ENCODE measurements at places on chromosomes 16 and 17.

DNA sequence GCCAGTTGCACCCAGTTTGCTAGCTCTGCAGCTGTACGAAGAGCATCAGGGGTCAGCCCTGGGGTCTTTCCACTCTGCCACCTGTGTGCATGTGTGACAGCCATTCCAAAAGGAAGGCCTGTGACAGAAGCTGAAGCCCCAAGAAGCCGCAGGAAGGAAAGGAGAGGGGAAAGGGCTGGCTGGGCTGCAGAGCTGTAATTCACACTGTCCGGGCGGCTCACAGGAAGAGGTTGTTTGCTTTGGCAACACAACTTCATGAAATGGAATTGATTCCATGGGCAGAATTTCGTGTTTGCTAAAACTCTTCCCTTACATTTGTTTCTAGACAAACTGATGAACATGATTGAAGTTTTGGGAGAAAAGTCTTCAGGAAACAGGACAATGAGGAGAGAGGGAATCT is 14.8 kb downstream of the TMEM204 start:
- DNase-seq: no peak

DNA sequence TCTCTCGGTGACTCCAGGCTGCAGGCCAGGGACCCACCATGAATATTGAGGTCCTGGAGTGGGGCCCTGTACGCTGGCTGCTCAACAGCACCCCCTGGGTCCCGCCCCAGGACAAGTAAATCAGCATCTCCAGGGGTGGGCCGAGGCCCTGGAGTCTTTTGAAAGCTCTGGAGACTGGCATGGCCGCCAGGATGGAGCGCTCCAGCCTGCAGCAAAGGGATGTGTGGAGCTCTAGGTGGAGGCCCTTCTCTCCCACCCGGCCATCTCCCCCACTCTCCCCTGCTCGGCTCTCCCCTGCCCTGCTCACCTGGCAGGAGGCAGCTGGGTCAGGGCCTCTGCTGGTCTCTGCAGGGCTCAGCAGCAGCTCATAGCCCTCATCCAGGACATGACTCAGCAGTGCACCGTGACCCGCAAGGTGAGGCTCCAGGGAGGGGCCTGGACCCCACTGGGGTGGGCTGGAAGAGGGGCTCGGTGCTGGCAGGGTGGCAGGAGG is 16.6 kb downstream of the SGSH start:
- DNase-seq: no peak

- no peak for DNase-seq
Measured at GRCh38 chr16:75106351-75107274, 10.0 kb downstream of the LDHD start.

DNA sequence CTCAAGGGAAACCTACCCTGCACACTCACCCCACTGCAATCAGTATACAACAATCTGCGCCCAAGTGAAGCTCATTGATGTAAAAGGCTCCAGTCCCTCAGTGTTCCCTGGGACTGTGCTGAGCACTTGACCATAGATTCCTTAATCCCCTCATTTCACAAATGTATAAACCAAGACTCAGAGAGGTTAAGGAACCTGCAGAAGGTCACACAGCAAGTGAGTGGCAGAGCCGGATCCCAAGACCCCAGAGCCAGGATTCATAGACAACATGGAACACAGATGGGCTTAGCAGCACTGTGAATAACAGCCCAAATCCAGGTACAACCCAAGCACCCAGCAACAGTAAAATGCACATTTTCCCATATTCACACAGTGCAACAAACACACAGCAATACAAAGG is 225.7 kb downstream of the C16orf78 start:
- DNase-seq: no peak

DNA sequence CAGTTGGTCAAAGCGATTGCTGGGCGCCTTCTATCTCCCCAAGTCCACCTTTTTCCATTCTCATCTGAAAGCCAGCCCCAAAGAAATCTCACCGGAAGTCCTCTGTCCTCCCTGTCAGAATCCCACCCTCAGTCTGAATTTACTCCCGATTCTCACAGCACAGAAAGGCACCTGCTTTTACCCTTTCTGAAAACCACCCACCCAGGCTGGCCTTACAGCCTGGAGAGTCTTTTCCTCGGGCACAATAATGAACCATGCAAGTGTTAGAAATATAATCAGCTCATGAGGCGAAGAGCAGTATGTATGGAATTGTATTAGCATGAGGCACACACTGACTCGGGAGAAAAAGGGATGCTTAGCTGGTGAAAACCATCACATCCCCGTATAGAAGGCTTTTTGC is 1.2 kb upstream of the ZFHX3 start:
- DNase-seq: no peak

- no peak for DNase-seq
Measured at GRCh38 chr16:66578651-66579531, at the start of gene CMTM2. CMTM2 (plus strand) TSS chr16:66579463; CDS start chr16:66579608, 145 bp downstream.

- DNase-seq: no peak
Measured at GRCh38 chr16:76883076-76883475, 307.9 kb upstream of the MON1B start.

DNA sequence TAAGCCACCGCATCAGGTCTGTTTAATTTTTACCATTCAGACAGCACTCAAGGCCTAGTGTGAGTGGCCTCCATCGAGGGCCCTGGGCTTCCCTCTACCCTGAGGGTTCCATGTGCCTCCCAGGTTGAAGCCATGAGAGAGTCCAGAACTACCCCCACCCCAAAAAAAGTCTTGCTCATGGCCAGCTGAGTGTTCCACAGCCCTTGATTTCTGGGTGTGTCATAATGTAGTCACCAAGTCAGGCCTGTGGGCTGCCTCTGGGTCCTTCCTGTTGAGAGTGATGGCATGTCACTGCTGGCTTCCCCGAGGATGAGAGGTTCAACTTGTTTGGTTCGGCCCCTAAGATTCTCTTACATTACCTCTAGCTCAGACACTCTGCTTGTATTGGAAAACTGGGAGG is 100.6 kb downstream of the PITPNC1 start:
- DNase-seq: no peak

- no peak for DNase-seq
Measured at GRCh38 chr17:17684906-17685774, 3.9 kb downstream of the RAI1 start.

DNA sequence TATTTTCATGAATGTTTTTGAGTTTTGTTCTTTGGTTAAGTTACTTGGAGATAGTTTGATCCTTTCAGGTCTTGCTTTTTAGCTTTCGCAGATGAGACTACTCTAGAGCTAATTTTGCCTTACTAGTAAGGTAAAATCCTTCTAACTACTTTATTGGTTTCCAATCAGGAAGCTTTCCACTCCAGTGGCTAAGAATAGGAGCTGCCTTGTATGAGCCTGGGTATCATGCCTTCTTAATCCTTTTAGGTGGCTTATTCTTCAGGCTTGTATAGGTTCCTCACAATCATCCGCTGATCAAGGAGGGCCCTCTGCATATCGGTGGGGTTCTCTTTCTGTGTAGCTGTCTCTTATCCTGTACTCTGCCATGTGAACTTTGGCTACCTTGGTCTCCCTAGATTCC is 53.7 kb downstream of the MAP2K4 start:
- no peak for DNase-seq

DNA sequence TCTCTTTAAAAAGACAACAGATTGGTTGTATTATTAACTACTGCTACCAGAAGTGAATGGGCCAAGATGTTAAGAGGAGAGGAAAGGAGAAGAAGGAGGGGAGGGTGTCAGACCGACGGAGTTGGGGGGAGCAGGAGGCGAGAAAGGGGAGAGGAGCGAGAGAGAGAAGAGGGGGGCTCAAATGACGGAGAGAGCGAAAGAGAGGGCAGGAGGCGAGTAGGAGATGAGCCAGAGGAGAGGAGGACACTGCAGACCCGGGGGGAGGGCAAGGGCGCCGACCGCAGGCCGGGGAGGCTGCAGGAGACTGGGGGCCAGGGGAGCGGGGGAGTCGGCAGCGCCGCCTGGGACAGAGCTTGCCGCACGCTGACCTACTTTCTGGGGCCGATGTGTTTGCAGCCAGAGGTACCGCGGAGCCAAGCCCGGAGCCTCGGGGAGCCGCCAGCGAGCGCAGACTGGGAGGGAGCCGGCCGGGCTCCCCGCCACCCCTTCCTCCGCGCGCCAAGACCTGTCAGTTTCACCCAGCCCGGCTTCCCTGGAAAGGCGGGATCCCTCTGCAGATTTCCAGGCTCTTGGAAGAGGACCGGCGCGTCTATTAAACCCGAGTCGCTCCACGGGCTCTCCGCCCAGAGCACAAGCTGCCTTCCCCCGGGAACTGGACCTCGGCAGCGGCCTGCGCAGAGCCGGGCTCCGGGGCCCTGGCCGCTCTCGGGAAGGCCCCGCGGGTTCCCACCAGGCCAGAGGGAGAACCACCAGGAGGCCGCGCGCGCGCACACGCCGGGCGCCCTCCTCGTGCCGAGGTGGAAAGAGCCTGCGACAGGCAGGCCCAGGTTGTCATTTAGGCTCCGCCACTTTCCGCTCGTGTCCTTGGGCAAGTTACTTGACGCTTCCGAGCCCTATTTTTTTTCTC is 74.6 kb downstream of the CMC2 start:
- no peak for DNase-seq

DNA sequence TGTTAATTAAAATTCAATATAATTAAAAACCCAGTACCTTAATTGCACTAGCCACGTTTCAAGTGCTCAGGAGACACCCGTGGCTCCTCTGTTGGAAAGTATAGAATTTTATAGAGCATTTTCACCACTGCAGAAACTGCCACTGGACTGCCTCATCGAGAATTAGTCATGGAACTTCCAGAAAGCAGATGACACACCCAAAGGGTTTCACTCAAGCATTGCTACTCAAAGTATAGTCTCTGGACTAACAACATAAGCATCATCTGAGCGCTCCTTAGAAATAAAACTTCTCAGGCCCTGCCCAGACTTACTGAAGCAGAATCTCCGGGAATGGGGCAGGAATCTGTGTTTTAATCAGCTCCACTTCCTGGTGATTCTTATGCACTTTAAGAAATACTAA is 63.5 kb upstream of the GPR139 start:
- DNase-seq: no peak

DNA sequence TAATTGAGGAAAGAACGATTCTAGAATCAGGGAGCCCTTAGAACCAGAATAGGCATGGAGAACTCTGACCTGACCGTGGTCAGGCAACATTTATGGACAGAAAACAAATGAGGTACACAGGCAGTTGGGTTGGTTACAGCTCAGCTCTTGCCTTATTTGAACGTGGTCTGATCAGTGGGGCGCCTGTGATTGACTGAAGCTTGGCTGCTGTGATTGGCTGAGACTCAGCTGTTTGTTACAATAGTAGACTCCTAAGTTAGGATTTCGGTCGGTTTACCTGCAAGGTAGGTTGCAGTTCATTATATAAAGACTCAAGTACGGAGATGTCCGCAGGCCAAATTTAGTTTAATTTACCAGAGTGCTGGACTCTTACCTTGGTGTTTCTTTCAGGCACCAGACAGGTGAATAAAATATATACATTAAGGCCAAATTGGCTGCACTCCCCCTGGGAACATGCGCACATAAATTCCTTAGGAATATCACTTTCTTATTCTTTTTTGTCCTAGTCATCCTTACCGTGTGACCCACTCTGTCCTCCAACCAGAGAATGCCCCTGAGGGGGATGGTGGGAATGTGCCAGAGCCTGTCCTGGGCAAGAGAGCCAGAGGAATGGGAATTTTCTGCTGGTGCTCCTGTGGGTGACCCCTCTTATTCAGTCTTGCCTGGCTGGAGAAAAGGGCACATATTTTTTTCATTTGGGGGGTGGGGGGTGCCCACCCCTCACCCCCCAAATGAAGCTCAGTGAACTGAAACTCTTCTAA is 7.5 kb upstream of the CSNK2A2 start:
- no peak for DNase-seq

DNA sequence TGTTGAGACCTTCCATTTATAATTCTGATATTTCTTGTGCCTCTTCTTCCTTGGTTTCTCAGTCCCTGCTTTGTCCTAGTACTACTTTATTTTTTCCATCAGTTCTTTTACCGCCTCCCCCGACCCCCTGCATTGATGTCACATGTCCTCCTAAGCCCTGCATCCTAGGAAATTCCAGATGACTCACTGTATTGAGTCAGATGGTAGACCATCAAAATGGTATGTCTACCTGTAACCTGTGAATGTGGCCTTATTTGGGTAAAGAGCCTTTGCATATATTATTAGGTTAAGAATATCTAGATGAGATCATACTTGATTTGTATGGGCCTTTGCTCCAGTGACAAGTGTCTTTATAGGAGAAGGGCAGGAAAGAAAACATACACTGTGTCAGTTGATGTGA is 515.3 kb upstream of the CA10 start:
- no peak for DNase-seq

- DNase-seq: peak; percentile 14
Measured at GRCh38 chr16:4317532-4318450, 1.9 kb downstream of the GLIS2 start.

DNA sequence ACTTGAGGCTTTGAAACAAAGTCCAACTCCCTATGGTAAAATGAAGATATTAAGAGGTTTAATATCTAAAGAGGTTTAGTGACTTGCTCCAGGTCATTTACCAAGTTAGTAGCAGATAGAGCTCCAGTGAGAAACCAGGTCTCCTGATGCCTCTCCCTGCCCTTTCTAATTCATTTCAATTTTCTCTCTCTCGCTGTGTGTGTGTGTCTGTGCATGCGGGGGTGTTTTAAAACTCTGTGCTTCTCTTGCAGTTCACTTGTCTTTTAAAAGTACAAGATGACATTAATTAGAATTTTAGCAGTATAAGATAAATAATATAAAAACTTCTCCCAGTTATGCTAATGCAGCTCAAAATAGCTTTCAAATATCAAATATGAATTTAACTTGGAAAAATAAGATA is 8.2 kb upstream of the ZP2 start:
- DNase-seq: no peak

DNA sequence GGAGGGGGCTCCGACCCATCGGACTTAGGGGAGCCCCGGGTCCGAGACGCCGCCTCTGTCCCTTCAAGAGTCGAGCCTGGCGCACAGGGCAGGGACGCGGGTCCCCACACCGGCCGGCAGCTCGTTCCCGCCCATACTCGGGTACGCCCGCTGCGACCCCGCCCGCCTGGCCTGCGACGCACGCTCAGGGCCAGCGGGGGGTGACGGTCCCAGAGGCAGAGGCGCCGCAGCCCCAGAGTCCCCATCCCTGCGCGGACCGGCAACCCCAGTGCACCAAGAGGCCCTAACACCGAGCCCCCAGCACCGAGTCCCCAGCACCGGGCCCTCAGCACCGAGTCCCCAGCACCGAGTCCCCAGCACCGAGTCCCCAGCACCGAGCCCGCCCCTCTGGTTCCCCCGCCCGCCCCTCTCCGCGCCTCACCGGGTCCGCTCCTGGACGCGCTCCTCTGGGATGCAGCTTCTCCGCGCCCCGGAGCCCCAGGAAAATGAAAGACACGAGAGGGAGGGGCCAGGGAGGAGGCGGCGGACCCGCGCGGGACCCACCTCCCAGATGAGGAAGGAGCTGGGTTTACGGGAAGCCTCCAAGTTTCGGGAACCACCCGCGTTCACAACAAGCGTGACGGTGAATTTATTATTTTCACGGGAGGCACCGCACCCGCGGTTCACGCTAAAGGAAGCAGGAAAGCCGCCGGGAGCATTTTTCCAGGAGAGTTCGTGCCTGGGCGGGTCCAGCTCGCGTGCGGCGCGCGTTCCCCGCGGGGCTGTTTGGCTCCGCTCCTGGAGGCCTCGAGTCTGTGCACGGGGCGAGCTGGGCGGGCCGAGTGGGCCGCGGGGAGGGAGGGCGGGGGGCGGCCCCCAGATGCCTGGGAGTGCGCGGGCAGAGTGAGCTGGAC is at the start of gene SECTM1:
Gene SECTM1, minus strand, starts transcription at position 488 of the 893 bp plus-strand sequence. CDS start 6,526 bp downstream, outside the sequence.
- no peak for DNase-seq

- no peak for DNase-seq
Measured at GRCh38 chr16:73060892-73061490, 13.1 kb upstream of the ZFHX3 start.

- no peak for DNase-seq
Measured at GRCh38 chr17:43905400-43905984, 1.8 kb downstream of the MPP2 start.
